ENCODE measurements at places on chromosomes 7 and 10. TPM values are rescaled to one million over a fixed set of nuclear protein-coding genes. Genes with fewer than 3 reads are reported as not detected.
A peak's percentile ranks its signal among the peaks of the same experiment; 100 is the strongest.

DNA sequence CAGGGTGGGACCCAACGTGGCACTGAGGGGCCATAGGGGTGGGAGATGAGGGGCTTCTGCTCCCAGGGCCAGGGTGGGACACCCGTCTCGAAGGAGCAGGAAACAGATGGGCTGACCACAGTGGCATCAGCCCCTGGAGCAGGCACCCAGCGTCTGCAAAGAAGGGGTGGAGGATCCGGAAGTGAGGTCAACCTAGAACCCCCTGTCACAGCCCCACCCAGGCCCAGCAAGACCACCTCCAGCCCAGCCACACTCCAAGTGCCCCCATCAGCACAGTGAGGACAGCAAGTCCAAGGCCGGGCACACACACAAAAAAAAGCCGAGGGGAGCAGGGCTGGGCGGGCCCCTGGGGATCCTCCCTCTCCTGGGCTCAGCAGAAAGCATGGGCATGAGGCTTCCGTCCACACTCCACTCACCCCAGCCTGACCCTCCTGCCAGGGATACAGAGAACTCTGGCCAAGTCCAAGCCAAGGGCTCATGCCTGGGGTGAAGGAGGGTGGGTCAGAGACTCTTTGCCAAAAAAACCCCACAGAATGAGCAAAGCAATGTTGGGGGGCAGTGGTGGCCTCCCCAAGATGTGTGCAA, 111.0 kb downstream of the FOXL3 start:
- DNase-seq = no peak

- DNase-seq = no peak
Observed at GRCh38 chr7:18157233-18157632, 129.6 kb upstream of the PRPS1L1 start.

DNA sequence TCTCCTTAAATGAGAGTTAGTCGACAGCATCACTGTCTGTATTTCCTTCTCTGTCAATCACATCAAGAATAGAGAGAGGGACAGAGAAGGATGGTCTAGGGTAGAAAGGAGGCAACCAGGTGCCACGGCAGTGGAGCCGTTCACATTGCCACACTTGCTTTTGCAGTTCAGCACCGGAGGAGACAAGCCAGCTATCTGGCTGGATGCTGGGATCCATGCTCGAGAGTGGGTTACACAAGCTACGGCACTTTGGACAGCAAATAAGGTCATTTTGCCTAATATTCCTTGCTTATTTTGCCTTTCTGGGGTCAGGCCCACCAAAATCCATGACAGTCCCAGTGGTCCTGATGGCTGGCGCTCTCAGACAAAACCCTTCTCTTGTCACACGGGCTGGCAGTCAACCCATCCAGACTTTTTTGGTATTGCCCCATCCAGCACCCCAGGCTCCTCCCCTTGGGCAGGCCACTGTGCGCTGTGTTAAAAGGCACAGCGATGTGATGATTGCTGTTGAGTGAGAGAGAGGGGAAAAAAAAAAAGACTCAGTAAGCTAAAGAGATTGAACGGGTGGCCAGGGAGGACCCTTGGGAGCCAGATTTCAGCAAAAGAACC, 8.4 kb downstream of the CPA2 start:
- no peak for DNase-seq

COL1A2 gene
- total RNA-seq = 465 TPM

- peak; percentile 83 for DNase-seq
Observed at GRCh38 chr10:71476228-71477011, 79.7 kb downstream of the CDH23 start.

DNA sequence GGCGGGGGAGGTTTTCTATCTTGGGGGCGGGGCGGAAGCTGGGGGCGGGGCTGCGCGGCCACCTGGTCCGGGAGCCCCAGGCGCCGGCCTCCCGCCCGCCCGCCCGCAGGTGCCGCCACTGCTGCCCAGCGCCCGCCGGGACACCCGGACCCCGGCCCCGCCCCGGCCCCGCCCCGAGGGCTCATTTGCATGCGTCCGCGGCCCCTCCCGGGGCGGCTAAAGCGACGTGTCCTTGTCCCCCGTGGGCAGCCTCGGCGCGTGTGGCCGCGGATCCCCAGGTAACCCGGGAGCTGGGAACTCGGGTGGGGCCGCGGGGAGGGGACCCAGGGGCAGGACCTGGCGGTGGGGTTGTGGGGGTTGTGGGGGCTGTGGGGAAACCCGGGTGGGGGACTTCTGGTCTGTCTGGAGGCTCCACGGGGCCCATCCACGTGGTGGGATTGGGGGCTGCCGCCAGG, at the start of gene BHLHA15:
TSS of gene BHLHA15 (plus strand) at position 219 of the 455 bp plus-strand sequence. CDS start 871 bp downstream, outside the sequence.
- DNase-seq = no peak

GRCh38 chr7:50308532-50309385, 4.2 kb downstream of the IKZF1 start:
- DNase-seq = no peak

GRCh38 chr7:137930581-137930980, 71.3 kb downstream of the CREB3L2 start:
- DNase-seq = no peak

DNA sequence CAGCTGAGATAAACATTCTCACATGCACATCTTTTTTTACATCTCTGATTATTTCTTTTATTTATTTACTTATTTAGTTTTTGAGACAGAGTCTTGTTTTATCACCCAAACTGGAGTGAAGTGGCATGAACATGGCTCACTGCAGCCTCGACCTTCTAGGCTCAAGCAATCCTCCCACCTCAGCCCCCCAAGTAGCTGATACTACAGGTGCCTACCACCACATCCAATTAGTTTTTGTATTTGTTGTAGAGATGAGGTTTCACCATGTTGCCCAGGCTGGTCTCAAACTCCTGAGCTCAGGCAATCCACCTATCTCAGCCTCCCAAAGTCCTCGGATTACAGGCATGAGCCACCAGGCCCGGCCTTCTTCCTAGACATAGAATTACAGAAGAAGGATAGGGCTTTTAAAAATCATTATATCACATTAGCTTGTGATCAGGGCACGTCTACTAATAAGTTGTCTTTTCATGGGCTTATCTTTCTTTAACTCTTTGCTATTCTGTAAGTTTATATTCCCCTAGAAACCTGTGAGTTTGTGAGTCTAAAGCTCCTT, 5.9 kb downstream of the ASB15 start:
- DNase-seq = no peak

GRCh38 chr7:43944286-43944685, 18.1 kb downstream of the UBE2D4 start:
- no peak for DNase-seq

DNA sequence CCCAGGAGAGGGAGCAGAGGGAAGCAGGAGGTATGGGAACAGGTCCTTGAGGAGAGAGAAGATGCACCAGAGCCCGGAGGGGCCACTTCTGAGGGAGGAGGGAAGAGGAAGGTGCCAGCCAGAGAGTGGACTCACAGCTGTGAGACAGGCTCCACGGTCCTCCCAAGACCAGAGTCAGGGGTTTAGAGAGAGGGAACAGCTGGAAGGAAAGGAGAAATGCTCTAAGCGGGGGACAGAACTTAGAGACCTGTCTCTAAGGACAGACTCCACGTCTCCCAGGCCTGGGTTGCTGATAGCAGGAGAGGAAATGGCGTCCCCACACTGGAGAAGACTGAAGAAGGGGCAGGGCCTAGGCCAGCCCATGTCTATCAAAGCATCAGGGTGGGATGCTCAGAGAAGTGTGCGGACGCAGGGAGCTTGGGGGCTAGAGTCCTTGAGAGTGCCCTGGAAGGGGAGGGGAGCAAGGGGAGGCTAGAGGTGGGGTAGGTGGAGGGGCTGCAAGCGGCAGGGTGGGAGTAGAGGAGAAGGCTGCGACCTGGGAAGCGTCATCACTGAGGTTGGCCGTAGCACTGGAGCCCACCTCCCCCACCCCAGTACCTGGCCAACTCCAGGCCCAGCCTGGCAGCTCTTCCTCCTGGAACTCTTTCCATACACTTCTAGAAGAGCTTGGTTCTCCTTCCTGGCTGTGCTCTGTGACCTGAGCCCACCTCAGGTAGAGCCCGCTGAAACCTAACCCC, 25.6 kb upstream of the GRID1 start:
- no peak for DNase-seq

DNA sequence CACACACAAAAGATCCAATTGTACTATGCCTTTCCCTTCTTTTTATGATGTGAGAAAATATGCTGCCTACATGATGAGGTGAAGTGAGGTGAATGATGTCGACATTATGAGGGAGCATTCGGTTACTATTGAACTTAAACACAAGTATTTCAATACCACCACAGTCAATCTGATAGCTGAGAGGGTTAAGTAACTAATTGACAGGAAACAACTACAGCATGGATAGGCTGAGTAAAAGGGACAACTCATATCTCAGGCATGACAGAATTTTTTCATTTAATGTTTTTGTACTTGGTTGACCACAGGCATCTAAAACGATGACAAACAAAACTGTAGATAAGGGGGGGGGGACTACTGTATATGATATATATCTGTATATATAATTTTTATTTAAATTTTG, 488.9 kb downstream of the SH2D4B start:
- DNase-seq = no peak

STN1 gene
- total RNA-seq = 48.2 TPM

ACHE gene
- total RNA-seq = 9.8 TPM

TLX1 gene
- 0.99 TPM for total RNA-seq

IKZF1 gene
- 10.4 TPM for total RNA-seq

DNA sequence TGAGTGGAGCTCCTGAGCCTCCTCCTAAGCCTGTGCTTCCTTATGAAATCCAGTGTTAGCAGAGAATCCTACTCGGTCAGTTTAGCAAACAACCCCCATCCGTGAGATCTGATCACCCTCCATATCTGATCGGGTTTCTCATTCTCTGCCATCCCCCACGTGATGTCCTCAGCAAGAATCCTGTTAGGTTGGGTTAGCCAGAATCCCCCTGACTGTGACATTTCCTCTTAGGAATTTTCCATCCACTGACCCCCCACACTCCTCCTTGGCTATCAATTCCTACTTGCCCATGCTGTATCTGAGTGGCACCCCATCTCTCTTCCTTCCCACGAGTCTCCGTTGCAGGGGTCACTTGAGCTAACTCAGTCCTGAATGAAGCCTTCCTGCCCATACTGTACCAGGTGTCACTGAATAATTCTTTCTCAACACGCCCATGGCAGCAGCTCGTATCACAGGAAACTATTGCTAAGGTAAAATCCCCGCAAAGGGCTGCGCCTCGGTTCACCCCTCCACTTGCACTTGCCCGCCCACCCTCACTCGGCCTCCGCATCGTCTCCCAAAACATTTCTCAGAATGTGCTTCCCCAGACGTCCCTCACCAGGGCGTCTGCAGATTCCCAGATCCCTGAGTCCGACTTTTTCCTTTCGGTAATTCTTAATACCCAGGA, 44.1 kb downstream of the MYOF start:
- no peak for DNase-seq

OGA gene
- total RNA-seq = 161 TPM

DNA sequence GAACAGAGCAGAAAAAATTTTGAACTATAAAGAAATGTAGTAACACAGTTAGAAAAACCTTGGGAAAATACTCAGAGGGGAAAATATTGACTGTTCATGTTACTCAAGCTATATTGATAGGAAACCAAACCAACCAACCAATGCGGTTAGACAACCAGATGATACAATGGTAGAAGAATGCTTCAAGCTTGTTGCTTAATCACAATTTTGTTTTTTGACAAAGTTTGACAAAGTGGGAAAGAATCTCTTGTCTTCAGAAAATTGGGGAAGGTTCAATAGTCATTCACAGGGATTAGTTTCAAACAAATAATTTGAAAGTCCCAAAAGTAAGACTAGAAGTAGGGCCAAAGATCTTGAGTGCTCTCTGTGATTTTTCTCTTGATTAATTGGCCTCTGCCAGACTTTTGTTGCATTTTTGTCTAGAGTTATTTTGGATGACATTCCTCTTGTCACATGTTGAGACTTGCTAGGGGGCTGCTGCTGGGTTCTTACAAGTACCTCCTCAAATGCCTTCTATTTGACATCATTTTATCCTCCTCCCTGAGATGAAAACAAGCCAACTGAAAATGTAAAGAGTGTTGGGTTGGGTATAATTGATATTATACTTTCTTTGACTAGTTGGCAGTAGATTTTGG, 233.1 kb upstream of the PHYHIPL start:
- DNase-seq = no peak

DNA sequence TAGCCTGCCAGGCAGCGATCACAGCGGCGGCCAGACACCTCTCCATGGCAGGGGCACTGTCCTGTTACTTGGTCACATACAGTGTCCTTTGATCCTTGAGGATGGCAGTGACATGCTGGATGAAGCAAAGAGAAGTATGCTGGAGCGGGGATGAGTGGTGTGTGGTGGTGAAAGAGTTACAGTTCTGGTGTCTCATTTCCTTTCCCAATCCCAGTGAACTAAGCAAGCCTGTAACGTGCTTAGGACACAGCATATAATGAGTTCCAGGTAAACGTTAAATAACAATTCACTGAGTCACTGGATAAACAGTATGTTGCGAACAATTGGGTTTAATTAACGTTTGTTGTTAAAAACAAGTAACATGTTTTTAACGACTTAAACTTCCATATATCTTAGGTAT, 63.5 kb upstream of the LAMB1 start:
- DNase-seq = no peak

DNA sequence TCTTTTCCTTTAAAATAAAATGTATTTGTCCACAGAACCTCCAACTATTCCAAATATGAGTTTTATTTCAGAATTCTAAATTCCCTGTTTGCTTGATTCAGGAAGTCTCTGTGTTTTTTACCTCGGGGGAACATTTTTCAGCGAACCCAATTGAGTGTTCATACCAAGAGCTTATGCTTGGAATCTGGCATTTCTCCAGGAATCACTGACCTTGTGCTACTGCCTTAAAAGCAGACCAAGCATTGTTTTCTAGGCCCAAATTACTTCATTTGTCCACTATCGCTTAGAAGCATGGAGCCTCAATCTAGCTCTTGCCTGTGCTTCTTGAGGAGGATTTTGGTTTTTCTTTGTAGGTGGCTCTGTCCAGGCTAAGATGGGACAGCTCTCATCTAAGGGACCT, 59.4 kb downstream of the EBLN1 start:
- no peak for DNase-seq

GRCh38 chr7:89845952-89846351, 308.3 kb upstream of the STEAP1 start:
- DNase-seq = no peak

- DNase-seq = no peak
Observed at GRCh38 chr10:76111986-76112825, 680.8 kb downstream of the LRMDA start.

DNA sequence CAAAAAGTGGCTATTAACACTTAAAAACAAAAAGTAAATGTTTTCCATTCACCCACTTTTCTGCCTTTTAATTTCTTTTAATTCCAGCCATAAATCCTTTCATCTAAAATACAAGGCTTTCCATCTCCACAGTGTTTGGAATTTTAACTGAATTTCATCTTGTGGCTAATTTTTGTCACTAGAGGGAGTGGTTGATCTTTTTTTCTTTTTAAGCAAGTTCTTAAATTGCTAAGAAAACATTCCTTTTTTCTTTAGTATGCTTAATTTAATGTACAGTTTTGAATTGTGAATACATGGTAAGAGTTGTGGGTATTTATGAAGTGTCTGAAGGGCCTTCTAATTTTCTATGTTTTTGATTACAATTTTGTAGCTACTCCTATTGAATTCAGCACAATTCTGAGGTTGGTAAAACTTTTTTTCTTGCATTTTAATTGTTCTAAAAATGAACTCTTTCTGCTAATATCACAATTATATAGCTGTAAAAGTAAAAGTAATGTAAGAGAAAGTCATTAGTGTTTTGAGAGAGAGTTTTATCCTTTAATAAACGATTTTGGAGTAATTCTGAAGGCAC, 54.9 kb upstream of the ANK3 start:
- no peak for DNase-seq

Measured in testis (tissue), 5 donors.